Upper lobe of right lung (tissue), 1 donor: ENCODE measurements at places on chromosomes 1 and 21. TPM values are rescaled to one million over a fixed set of nuclear protein-coding genes. Genes with fewer than 3 reads are reported as not detected.

Gene CORT
- total RNA-seq: not detected

- no peak for DNase-seq
Observed at GRCh38 chr1:167993720-167994119, 56.8 kb upstream of the MPC2 start.

DNA sequence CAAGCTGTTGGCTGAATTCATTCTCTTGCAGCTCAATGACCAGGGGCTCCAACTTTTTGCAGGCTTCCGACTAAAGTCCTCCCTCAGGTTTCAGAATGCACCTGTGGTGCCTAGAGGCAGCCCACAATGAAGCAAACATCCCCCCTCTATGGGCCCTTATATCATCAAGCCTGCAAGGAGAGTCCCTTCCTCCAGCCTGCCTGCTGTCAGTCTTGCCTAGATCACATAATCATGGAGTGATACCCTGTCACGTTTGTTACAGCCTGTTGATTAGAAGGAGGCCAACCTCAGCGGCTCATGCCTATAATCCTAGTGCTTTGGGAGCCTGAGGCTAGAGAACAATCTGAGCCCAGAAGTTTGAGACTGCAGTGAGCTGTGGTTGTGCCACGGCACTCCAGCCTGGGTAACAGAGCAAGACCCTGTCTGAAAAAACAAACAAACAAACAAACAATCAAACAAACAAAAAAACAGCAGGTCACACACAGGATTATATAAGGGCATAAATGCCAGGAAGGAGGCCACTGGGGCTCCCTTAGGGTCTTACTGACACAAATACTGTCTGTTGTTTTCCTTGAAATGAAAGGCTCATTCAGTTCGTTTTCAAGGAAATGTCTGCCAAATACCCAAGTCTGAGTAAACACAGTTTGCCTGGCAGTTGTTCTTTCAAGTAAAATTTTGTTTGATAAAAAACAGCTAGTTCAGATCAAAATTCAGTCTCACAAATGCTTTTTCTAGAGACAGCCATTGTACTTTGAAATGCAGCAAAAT, 4.7 kb upstream of the SPRR3 start:
- DNase-seq: no peak

DNA sequence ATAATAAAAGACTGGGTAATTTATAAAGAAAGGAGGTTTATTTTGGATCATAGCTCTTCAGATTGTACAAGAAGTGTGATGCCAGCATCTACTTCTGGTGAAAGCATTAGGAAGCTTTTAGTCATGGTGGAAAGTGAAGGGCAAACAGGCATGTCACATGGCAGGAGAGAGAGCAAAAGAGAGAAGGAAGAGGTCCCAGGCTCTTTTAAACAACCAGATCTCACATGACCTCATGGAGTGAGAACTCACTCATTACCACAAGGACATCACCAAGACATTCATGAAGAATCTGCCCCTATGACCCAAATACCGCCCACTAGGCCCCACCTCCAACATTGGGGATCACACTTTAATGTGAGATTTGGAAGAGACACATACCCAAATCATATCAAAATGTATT, 10.0 kb downstream of the RPTN start:
- no peak for DNase-seq
